CD4-positive, alpha-beta T cell treated with Interleukin-6 for 4 hours (primary cell): ENCODE measurements at places on chromosomes 4 and X.

- DNase-seq: no peak
Observed at GRCh38 chrX:85024562-85024961, 20.9 kb downstream of the APOOL start.

GRCh38 chr4:24337451-24338190 is 246.7 kb downstream of the DHX15 start:
- no peak for DNase-seq

GRCh38 chr4:79756140-79756895 is 316.7 kb downstream of the ANTXR2 start:
- DNase-seq: no peak

GRCh38 chrX:48165241-48165640 is 31.4 kb downstream of the SSX5 start:
- DNase-seq: no peak

DNA sequence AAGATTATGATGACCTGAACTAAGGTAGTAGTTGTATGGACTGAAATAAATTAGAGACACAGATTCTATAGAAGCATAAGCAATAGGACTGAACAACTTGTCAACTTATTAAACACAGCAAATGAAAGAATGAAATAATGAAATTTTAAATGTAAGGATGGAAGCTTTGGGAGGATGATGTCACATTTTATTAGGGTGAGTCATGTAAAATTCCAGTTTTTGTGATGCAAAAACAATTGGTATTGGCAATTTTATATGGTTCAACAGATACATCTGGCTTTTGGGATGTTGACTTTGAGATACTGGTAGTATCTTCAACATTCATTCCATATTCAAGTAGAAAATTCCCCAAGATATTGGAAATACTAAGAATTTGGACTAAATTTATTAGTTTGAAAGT is 72.7 kb upstream of the IL15 start:
- DNase-seq: no peak

DNA sequence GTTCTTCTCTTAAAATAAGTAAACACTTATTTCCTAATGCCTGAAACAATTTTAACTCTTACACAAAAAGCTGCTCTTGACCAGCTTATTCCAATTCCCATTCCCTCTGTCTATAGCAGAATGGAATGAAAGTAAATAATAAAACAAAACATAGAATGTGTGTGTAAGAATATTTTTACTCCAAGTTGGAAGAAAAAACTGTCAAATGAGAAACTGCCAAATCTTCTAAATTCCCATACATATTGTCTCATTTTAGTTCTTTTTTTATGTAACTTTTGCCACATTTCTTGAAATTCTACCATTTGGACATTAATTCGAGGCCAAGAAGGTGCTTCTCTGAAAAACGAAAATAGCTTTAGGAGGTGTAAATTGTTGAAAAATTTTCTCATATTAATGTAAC is 477.1 kb downstream of the FAT4 start:
- DNase-seq: no peak

GRCh38 chr4:141240671-141241070 is 20.0 kb downstream of the ZNF330 start:
- no peak for DNase-seq

GRCh38 chr4:2741626-2742025 is 14.5 kb downstream of the TNIP2 start:
- no peak for DNase-seq
